ENCODE measurements at places on chromosomes 4 and X.

DNA sequence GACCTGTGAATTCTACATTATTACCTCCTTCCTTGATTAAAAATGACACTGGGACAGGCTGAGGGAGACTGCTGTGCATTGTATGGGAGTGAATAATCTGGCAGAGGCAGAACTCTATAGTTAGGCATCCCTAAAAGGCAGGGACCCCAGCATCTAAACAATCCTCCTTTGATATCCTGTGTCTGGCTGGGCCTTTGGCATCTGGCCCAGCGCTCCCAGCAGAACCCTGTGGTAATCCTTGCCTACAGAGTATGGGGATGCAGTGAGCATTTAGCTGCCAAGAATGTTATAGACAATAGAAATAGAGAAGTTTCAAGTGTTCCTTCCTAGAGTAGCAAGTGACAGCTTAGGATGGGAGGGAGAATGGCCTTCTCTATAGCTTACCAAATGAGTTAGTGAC is 38.5 kb downstream of the ZCCHC12 start:
- no peak for DNase-seq

GRCh38 chr4:36687681-36688080 is 406.3 kb downstream of the DTHD1 start:
- no peak for DNase-seq

- DNase-seq, result no peak
These were observed 32.5 kb downstream of the LANCL3 start for GRCh38 chrX:37603938-37604409.

DNA sequence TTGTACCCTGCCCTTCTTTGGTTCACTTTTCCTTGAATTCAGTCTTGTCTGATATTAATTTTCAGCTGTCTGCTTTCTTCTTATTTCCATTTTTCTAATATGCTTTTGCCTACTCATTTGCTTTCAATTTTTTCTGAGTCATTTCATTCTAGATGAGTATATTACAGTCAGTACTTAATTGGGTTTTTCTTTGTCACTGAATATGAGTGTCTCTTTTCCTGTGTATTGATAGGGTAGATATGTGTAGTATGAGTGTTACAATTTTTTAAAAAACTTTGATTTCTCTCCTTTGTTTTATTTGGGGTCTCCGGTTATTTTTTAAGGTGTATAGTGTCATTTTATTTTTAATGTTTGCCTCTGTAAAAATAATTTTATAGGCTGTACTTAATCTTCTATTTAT is 222.2 kb downstream of the IDS start:
- no peak for DNase-seq

- peak; percentile 96 for DNase-seq
These were observed 161.3 kb downstream of the KIT start for GRCh38 chr4:54819034-54819433.

DNA sequence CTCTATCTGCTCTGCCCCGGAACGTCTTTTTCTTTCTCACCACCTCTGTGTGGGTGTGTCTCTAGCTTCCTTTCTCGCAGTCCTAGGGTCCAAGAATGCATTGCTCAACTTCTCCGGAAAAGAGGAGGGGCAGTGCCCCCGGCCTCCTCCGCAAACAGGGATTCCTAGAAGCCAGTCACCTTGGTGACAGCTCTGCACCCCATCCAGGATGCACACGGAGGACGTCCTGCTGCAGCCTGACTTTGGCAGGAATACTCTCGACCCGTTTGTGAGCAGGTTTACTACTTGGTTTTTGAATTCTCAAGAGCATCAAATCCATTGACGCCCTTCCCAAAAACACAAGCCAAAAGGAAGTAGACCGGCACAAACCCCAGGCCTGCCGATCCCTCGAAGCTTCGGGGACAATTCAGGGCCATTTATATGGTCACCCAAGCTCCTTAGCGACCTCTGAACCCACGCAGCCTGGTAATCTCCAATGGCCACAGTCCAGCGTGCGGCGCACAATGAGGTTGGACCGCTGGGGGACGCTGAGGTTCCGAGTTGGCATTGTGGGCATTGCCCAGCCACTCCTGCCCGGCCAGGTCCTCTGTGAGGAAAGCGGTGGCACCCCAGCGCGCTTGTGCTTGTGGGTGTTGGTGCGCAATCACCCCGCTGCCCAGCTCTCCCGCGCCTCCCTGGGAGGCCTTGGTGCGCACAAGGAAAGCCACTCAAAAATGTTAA is 9.8 kb downstream of the NKX3-2 start:
- DNase-seq, result peak; percentile 80

DNA sequence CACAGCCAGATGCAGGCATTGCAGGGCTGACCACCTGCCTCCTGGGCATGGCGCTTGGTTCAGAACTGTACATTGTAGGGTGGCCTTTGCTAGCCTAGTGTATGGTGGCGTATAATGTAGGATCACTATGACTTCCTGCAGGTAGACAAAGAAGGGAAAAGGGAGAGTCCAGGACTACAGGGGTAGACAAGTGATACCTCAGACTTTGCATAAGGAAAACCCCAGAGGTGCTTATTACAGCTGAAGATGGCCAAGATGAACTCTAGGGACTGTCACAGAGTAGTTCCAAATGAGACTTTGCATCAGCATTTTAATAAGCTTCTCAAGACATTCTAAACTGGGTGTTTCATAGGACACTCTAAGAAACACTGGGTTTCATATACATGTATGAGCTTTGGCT is 116.4 kb upstream of the PUDP start:
- DNase-seq, result no peak

GRCh38 chr4:145012841-145013240 is 85.2 kb downstream of the ANAPC10 start:
- DNase-seq, result peak; percentile 76

- no peak for DNase-seq
These were observed 33.4 kb downstream of the SLC2A9 start for GRCh38 chr4:9987749-9988362.
